ENCODE measurements at places on chromosomes 6 and 20.

GRCh38 chr6:39018103-39018502, 30.5 kb upstream of the GLP1R start:
- no peak for DNase-seq

DNA sequence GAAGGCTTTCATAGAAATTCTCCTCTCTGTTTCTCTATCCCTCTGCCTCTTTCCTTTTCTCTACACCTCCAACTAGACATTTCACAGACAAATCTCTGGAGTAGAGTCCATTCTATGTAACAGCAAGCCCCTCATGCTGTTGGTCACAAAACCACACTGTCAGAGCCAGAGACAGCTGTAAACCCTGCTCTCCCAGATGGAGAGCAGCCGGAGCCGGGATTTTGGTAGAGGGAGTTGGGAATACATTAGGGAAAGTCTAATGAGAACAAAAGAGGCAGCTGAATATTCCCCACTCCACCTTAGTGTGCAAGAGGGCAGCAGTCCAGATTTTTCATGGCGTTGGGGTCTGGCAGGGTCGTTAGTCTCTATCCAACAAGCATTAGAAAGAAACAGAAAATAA, 68.3 kb upstream of the EDN1 start:
- DNase-seq = no peak

DNA sequence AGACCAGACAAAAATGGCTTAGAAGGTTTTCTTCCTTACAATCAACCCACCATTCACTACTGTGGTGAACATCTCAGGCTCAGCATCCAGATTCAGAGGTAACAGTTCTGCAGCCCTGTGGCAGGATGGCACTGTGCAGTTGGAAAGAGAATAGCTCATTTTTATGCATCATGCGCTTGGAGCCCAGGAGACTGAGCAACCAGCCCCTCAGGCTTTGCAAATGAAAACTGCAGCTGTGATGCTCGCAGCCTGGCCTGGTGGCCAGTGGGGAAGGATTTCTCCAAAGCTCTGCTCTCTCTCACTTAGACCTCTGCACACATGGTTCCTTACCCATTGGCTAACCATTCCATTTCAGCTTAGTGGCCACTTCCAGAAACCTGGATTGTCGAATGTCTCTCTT, 45.8 kb downstream of the GABRR2 start:
- no peak for DNase-seq

- no peak for DNase-seq
Measured at GRCh38 chr20:35329435-35330139, 37.4 kb upstream of the FAM83C start.

GRCh38 chr6:14075095-14075503, 42.5 kb upstream of the CD83 start:
- no peak for DNase-seq

DNA sequence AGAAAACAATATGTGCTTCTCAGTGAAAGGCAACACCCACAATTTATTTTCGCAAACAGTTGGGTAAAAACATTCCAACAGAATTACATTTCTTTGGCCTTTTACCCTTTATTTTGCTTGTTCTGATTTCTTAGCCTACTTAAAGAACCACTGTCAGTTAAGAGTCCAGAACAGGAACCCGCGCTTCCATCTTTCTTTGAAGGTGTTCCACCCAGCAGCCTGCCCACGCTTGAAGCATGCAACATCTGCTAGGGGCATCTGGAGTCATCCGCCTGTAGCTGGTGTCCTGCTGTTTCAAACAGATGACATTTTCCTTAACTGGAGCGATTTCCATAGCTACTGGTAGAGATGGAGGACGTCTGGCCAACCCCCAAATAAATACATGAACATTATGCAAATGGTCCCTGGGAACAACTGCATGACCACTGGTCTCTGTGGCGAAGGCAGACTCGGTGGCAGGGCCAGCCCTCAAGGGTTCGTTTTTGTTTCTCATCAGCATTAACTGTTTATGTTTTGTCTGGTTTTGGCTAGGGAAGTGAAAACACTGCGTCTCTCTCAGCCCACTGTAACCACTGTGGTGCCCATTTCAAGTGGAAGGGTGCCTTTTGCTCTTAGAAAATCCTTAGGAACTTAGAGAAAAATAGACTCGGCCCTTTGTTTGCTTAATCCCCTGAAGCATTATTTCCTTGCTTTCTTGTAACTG, 51.6 kb downstream of the LAMA4 start:
- no peak for DNase-seq

GRCh38 chr20:4999788-5000187, 1.5 kb downstream of the SLC23A2 start:
- DNase-seq = no peak

GRCh38 chr6:167898673-167899311, 72.1 kb downstream of the AFDN start:
- DNase-seq = no peak

DNA sequence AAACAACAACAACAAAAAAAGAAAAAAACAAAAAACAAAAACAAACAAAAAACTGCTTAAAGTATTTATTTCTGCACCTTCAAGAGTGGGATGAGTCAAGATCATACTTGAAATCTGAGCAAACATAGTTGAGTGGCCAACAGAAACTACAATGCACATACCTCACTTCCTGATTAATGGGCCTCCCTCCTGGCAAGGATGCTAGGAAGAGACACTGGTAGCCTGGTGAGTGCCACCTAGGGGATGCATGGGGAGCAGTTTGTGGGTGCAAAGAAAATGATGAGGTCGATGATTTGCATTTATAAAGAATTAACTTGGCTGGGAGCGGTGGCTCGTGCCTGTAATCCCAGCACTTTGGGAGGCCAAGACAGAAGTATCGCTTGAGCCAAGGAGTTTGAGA, 808.1 kb downstream of the MAFB start:
- no peak for DNase-seq

- DNase-seq = no peak
Measured at GRCh38 chr6:75166236-75166635, 39.6 kb downstream of the COL12A1 start.

DNA sequence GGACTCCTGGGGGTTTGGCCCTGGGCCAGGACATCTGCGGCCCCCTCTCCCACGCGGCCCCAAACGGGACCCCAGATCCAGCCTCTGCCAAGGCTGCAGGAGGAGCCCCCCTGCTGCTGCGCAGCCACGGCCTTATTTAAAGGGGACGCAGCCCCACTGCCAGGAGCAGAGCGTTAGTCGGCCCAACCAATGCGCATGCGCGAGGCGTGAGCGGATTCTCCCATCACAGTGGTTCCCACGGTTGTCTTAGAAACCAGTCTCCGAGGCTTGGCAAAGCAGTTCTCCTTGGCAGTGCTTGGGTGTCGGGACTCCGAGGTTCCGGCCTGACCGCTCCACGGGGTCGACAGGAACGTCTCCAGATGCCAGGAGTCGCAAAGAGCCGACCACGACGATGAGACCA, 288.3 kb upstream of the ZNF337 start:
- peak; percentile 19 for DNase-seq

DNA sequence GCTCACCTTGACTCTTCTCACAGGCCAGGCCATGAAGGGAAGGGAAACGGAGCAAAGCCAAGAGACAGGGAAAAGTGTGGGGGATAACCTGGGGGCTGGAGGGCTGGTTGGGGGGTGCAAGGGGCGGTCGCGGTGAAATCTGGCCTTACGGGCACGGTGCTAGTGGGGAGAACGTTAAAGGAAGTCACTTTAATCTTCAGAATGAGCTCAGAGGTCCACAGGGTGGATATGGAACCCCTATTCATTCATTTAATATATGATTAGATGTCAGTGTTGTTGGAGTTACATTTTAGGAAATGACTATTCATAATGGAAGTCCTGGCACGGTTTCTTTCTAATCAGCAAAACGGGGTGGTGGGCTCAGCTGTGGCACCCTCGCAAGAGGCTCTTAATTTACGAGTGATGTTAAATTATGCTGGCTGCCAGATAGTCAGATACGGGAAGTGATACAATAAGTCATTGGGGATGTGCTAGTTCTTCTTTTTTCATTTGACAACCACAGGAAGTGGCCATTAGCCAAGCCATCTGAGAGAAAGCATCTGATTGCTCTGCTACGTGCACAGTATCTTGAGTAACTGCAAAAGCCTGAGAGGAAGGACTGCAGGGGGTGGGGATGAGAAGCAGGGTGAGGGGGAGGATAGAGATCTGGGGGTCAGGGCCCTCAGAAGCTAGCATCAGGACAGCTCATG, 253.0 kb downstream of the QKI start:
- DNase-seq = no peak

DNA sequence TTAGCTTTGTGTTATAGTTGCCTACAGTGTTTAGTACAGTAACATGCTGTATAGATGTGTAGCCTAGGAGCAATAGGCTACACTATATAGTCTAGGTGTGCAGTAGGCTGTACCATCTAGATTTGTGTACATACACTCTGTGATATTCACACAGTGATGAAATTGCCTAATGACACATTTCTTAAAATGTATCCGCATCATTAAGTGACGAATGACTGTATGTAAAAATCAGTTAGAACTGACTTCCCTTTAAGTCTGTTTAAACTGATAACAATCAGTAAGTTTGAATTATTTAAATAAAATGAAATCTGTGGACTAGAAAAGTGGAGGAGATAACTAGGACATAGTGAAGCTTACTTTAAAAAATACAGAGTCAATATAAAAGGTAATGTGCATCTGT, 176.1 kb downstream of the CDKAL1 start:
- no peak for DNase-seq

DNA sequence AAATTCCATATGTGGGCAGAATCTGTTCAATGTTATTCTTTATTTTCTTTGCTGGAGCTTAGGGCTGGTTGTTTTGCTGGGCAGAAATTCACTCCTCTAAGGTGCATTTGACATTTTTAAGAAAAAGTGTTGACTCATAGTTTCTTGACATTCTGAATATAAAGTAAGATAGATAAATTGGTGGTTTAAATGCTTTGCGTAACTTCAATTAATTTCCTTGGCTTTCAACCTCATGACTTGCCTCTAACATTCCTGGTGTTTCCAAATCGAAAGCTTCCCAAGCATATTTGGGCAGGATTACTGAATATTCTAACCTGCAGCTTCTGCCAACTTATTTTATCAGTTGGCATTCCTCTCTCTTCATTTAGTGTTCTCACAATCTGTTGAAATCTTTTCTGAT, 718.7 kb upstream of the ADGRB3 start:
- DNase-seq = no peak

- DNase-seq = no peak
Measured at GRCh38 chr20:20668639-20669038, 43.8 kb downstream of the RALGAPA2 start.

- no peak for DNase-seq
Measured at GRCh38 chr6:132390017-132390416, 11.3 kb downstream of the MOXD1 start.

DNA sequence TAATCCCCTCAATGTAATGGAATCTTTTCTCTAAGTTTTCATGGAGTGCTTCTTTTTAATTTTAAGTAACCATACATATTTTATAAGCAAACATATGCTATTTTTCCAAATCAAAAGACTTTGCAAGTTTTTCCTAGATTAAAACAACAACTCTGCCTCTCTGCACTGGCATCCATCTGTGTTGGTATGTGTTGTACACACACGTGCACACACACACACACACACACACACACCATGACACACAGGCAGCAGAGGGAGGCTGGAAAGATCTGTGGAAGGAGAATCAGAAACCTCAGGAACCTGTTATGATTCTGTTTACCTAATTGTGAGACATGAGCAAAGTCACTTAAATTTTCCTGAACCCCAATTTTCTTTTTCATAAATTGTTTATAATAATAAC, 295.0 kb upstream of the PRDM1 start:
- no peak for DNase-seq

All from GM04503 (cell line).